Articular chondrocyte of knee joint (primary cell): ENCODE measurements at places on chromosomes 1 and 21. TPM values are rescaled to one million over a fixed set of nuclear protein-coding genes. Genes with fewer than 3 reads are reported as not detected.

The LRRIQ3 gene
- 0.39 and 1.5 TPM in 2 replicates for total RNA-seq

The PSRC1 gene
- 11.5 and 18.4 TPM in 2 replicates for total RNA-seq

The CFAP107 gene
- not detected in 2 replicates for total RNA-seq

The IL22RA1 gene
- 0.11 and 0.26 TPM in 2 replicates for total RNA-seq

The FBXO2 gene
- 1.6 and 4.2 TPM in 2 replicates for total RNA-seq

The TRABD2B gene
- total RNA-seq, result 0.13 and 0.22 TPM in 2 replicates

The INKA2 gene
- 0.65 and 1.5 TPM in 2 replicates for total RNA-seq

The MATN1 gene
- 0.11 TPM in 1 of 2 replicates, not detected in the other for total RNA-seq

The ALX3 gene
- 0.22 TPM in 1 of 2 replicates, not detected in the other for total RNA-seq

The GPR52 gene
- total RNA-seq, result 3.3 and 4.1 TPM in 2 replicates

The FAM72D gene
- total RNA-seq, result 0.65 and 0.78 TPM in 2 replicates

The PRAMEF7 gene
- total RNA-seq, result not detected in 2 replicates

The ANGPTL3 gene
- under 0.01 and 0.11 TPM in 2 replicates for total RNA-seq

The PODN gene
- 24.4 and 61.0 TPM in 2 replicates for total RNA-seq

The CFHR5 gene
- not detected in 2 replicates for total RNA-seq

The PRAMEF8 gene
- not detected in 2 replicates for total RNA-seq

The GREM2 gene
- total RNA-seq, result 0.39 and 5.1 TPM in 2 replicates

The SPTA1 gene
- total RNA-seq, result 0.13 TPM in 1 of 2 replicates, not detected in the other

The MAP3K7CL gene
- 3.6 and 3.7 TPM in 2 replicates for total RNA-seq

The LRRC7 gene
- under 0.01 TPM in 1 of 2 replicates, not detected in the other for total RNA-seq

The PLEKHN1 gene
- total RNA-seq, result 0.76 and 0.91 TPM in 2 replicates

The DUSP12 gene
- 23.0 and 26.3 TPM in 2 replicates for total RNA-seq
